ENCODE measurements at places on chromosomes 2 and 18.

GRCh38 chr2:3267869-3268704 lies 109.5 kb downstream of the EIPR1 start:
- DNase-seq, result no peak

- DNase-seq, result no peak
These were observed 81.2 kb downstream of the LOXHD1 start for GRCh38 chr18:46575851-46576250.

- DNase-seq, result no peak
These were observed 104.2 kb downstream of the SPTBN1 start for GRCh38 chr2:54560146-54560881.

GRCh38 chr18:55633032-55633431 lies 45.0 kb upstream of the TCF4 start:
- DNase-seq, result no peak

- DNase-seq, result no peak
These were observed 18.1 kb downstream of the TIMM21 start for GRCh38 chr18:74166386-74166785.

DNA sequence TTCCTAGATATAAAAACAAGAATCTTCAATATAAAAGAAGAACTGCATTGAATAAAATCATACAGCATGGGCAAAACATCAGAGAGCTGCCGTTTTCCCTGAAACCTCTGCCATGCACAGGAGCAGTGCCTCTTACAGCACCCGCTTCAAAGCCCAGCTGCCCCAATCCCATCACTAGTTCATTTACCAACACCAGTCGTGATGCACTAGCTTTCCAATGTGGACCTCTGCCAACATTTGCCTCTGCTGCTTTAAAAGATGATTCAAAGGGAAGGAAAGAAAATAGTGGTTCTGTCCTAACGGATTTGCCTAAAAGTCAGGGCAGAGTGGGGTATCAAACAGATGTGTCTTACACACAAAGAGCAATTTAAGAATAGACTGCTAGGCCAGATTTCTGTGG lies 43.4 kb upstream of the AP1S3 start:
- DNase-seq, result no peak

DNA sequence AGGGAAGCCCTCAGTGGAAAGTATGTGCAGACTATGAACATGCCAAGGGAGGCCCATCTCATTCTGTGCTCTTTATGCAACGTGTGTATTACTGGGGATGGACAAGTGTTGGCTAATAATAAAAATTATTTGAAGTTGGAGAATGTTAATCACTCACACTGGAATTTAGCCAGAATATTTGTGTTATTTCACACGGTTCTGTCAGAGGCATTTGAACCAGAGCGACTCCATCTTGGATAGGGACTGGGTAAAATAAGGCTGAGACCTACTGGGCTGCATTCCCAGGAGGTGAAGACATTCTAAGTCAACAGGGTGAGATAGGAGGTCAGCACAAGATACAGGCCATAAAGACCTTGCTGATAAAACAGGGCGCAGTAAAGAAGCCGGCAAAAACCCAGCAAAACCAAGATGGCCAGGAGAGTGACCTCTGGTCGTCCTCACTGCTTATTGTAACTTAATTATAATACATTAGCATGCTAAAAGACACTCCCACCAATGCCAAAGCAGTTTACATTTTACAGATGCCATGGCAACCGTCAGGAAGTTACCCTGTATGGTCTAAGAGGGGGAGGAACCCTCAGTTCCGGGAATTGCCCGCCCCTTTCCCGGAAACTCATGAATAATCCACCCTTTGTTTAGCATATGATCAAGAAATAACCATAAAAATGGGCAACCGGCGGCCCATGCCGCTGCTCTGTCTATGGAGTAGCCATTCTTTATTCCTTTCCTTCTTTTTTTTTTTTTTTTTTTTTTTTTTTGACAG lies 2.6 kb upstream of the FZD5 start:
- no peak for DNase-seq

- peak; percentile 12 for DNase-seq
These were observed 47.1 kb upstream of the CCBE1 start for GRCh38 chr18:59744271-59744721.

DNA sequence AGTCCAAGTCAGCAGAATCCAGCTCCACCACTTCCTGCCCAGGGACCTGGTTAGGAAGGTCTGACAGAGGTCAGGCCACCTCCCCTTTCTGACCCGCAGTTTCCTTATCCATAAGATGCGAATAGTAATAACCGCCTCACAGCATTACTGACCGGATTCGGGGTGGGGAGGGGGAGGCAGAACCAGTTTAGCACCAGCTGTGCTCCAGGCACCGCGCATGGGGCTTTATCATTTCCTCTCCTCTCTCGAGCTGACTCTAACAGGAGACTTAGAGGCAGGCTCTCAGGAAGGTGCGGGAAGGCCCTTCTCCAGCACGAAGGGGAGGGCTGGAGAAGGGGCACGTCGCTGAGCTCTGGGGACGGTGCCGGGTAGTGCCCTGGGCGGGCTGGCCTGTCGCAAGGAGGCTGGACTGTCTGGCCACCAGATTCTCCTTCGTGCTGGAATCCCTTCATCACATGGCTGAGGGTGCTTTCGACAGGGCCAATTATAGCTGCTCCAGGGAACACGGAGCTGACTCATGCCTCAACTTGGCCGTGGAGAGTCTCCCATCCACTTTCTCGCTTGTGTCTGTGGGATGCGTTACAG lies 5.7 kb downstream of the EHD3 start:
- DNase-seq, result no peak

- no peak for DNase-seq
These were observed 4.2 kb downstream of the RNF144A start for GRCh38 chr2:6921321-6921922.

GRCh38 chr18:22494771-22495170 lies 77.1 kb upstream of the CTAGE1 start:
- no peak for DNase-seq

- DNase-seq, result no peak
These were observed 22.4 kb downstream of the LHCGR start for GRCh38 chr2:48733067-48733503.

- DNase-seq, result no peak
These were observed 40.8 kb downstream of the AGPS start for GRCh38 chr2:177433402-177433801.

DNA sequence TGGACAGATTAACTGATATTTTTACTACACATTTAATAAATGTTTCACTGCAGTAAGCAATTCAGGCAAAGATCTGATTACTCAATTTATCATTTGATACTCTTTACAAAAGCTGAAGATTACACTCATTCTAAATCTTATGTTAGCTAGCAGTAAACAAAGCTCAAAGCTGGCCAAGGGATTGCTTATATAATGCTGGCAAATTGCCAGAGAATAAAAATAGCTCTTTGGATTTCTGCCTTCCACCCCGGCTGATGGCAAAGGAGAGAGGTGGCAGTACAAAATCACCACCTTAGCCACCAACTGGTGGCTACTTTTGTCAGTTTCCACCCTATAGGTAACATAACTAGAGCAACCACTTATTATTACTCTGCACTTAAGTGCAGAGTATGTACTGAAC lies 320.5 kb downstream of the FSIP2 start:
- DNase-seq, result no peak

DNA sequence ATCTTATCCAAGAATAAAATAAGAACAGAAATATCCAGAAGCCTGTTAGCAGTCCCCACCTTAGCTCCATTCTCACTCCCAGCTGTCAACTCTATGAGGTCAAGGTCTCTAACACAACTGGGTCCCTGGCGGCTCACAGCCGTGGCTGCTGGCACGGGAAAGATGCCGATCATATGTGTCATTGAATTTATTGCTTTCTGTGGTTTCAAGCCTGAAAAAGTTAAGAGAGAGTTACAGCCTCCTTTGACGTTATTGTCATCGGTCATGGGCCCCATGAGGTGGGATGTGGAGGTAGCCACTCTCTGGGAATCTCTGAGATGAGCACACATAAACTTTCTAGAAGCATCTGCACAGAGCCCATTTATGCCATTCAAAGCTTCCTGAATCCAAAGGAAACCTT lies 28.7 kb upstream of the CABLES1 start:
- peak; percentile 93 for DNase-seq

DNA sequence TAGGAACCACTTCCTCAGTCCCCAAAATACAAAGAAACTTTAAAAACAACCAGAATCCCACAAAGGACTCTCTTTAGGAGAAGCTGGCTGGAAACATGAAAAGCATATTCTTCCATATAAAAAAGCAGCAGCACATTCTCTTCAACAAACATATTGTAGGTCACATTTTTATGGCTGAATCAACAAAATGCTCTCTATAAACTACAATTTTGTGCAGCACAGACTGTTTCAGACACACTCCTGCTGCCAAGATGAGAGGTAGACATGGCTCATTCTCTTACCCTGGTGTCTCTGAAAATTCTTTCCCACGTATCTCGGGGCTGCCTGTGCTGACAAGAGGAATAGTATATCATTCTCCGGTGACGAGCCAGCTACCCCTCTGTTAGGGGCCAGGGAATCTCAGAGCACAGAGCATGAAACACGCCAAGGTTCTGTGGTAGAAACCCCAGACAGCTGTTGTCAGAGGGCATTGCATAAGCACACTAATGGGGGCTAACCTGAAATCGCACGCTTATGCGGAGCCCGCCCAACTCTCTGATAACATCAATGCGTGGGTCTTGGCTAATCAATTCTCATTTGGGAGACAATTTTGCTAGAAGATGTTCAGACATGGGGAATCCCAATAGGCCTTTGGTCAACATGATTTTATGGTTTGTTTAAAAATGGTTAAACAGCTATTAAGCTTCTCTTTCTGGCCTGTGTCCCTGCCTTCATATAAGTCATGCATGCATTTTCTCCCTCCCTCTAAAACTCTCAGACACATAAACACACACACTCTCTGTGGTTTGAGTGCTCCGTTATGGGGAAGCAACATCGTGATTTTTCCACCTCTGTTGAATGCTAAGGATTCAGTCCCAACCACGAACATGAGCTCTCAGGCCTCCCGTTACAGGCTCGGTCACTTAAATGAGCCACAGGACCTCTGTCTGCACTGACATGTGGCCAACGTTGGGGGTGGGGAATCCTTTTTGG lies 177.5 kb downstream of the INO80D start:
- no peak for DNase-seq

- no peak for DNase-seq
These were observed 8.0 kb downstream of the HES6 start for GRCh38 chr2:238231809-238232208.

DNA sequence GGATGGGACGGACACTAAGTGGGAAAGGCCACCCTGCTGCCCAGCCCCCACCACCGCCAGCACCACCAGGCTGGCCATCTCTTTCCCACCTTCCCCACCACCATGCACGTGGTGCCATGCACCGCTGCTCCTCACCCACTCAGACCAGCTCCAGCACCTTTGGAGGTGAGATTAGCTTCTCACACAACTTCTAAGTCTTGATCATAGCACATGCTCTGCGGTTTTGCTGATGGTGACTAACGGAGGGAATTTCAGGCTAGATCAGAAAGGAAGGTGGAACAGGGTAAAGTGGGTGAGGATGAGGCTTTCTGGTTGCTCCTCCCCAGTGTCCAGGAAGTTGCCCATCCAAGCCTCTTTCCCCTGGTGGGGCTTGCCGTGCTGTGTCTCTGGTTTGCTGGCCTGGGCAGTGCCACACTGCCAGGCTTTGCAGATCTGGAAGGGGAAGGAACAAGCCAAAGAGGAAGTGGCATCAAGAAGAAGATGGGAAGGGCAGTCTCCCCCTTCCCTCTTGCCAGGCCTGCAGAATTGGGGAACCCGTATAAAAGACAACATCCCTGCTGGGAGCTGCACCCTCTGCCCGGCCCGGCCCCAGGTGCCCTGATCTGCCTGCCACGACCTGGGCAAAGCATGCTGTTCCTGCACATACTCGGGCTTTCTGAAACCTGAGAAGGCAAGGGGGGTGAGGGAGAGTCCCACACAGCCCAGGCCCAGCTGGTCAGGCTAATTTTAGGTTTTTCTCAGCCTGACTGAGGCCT lies 44.3 kb upstream of the CAB39 start:
- no peak for DNase-seq

DNA sequence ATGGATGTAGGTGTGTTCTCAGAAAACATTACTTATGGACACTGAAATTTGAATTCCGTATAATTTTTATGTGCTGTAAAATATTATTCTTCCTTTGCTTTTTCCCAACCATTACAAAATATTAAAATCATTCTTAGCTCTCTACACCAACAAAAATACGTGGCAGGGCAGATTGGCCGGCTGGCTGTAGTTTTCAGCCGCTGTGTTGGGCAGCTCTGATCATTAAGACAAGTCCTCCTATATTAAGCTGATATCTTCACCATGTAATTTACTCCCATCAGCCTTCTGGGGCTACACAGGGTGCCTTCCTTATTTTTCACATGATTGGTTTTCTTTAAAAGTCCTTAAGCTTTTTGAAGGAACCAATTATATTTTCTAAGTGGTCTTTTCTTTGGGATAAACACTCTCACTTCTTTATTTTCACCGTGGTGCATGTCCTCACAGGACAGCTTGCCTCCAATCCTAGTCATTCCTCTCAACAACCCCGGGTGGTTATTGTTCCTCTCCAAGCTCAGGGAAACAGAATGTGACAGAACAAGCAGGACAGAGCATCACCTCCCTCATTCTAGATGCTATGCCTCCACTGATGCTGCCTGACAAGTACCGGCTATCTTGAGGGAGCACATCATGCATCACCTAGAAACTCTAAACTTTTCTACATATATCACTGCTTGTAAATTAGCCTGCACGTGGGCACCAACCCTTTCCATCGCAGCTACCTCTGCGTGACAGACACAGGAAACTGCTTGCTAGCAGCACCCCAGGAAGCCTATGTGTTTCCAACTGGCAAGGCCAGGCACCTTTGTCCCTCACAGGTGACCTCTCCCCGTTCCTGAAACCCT lies 362.3 kb downstream of the MYCN start:
- no peak for DNase-seq

DNA sequence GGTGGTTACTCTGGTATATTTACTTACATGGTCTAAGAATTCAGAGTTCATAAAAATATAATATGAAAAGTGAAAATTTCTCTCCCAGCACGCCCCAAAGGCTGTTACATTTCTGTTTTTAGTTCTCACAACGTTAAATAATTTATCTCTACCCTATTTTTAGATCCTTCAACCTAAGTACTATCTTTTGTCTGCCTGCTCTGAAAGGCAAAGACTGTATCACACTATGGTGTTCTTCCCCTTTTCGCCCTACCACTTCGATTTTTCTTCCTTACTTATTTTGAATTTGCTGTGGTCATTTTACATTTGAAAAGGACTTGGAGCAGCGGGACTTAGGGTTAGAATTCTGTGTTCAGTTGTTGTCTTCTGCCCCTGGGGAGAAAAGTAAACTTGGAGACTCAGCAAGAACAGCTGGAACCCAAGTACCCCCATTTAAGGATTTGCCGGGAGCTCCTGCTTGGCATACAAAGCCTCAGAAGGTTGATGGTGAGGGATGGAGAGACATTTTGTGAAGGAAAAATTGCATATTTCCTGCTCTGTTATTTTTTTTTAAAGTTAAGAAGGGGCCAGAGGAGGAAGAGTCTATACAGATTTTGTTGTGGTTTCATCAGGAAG lies 19.0 kb downstream of the ADAM23 start:
- no peak for DNase-seq
